Ovary (tissue), 10 donors: ENCODE measurements at places on chromosomes 6 and 20. TPM values are rescaled to one million over a fixed set of nuclear protein-coding genes. Genes with fewer than 3 reads are reported as not detected.

GRCh38 chr20:14055127-14055742 lies 59.9 kb downstream of the MACROD2 start:
- H3K36me3 ChIP-seq, result no peaks in the 10 kb centered on the region
- H3K4me1 ChIP-seq, result no peaks in the 10 kb centered on the region
- H3K4me3 ChIP-seq, result no peak overlapping the region
- H3K27ac ChIP-seq, result no peak overlapping the region
- no peak for DNase-seq

GRCh38 chr6:111586554-111586953 lies 19.1 kb downstream of the TRAF3IP2 start:
- H3K4me3 ChIP-seq, result no peak overlapping the region

- no peaks in the 10 kb centered on the region for H3K36me3 ChIP-seq
- H3K4me1 ChIP-seq, result no peaks in the 10 kb centered on the region
- no peak overlapping the region for H3K27ac ChIP-seq
- H3K4me3 ChIP-seq, result no peak overlapping the region
- H3K27me3 ChIP-seq, result no peaks in the 10 kb centered on the region
Observed at GRCh38 chr20:11323816-11324215, 593.9 kb upstream of the BTBD3 start.

The PSORS1C1 gene
- 3.2 TPM for total RNA-seq

DNA sequence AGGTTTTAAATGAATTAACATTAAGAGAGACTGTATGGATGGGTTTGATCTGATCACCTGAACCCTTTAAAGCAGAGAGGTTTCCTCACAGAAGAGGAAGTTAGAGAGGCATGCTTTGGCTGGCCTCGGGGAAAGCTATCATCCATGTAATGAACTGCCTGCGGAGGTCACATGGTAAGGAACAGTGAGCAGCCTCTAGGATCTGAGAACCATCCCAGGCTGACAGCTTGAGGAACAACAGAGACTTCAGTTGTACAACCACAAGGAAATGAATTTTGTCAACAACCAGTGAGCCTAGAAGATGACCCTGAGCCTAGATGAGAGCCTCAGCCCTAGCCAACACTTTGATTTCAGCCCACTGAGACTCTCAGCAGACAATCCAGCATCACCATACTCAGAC lies 2.9 kb upstream of the COL21A1 start:
- H3K27me3 ChIP-seq, result no peaks in the 10 kb centered on the region
- H3K4me1 ChIP-seq, result no peaks in the 10 kb centered on the region
- no peak overlapping the region for H3K27ac ChIP-seq
- H3K4me3 ChIP-seq, result no peak overlapping the region
- H3K36me3 ChIP-seq, result no peaks in the 10 kb centered on the region
- no peak for DNase-seq

GRCh38 chr6:34071136-34071883 lies 74.6 kb downstream of the GRM4 start:
- H3K4me3 ChIP-seq, result no peak overlapping the region
- H3K27me3 ChIP-seq, result no peaks in the 10 kb centered on the region
- no peak for DNase-seq
- H3K4me1 ChIP-seq, result no peaks in the 10 kb centered on the region

DNA sequence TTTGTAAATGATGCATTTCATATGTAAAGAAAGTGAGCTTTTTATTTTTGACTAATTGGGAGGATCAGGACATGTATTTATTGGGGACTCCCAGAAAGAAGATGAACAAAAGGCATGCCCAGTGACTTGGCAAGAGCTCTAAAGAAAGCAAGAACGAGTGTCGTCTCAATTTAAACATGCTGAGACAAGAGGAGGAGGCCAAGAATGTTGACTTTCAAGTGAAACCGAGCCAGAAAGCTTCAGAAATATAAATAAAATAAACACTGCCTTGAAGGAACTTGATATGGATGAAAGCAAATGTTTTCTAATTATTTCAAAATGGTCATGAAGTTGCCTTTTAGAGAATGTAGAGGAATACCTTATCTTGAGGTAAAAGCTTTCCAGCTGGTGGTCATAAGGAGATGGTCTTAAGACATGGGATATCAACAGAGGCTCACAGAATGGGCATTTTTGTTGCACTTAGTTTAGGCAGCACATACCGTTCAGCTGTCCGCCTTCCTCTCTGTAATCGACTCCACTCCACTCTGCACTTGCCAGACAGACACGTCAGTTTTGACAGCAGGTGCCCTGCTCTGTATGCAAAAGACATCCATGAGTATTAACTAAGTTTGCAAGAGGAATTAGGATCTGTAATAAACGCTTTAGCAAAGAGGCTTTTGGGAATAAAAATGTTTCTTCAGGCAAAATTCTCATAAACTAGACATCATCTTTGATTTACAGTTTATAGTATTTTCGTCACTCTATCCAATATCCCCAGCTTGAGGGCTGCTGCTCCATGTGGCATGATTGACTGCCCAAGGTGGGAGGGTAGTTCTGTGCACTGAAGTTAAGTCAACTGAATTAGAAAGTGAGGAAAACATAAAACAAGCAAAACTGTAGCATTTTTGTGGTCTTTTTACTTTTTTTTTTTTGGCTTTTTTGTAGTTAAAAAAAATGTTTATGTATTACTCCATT lies 613.1 kb downstream of the PKHD1 start:
- no peak for DNase-seq
- no peaks in the 10 kb centered on the region for H3K36me3 ChIP-seq
- no peaks in the 10 kb centered on the region for H3K27me3 ChIP-seq
- H3K27ac ChIP-seq, result no peak overlapping the region

GRCh38 chr6:92688342-92688741 lies 731.0 kb downstream of the EPHA7 start:
- H3K4me3 ChIP-seq, result no peak overlapping the region
- no peak for DNase-seq
- H3K4me1 ChIP-seq, result no peaks in the 10 kb centered on the region
- no peaks in the 10 kb centered on the region for H3K27me3 ChIP-seq
- no peak overlapping the region for H3K27ac ChIP-seq

GRCh38 chr6:148822819-148823218 lies 76.0 kb downstream of the UST start:
- no peak overlapping the region for H3K4me3 ChIP-seq
- H3K27ac ChIP-seq, result no peak overlapping the region
- H3K36me3 ChIP-seq, result no peaks in the 10 kb centered on the region
- DNase-seq, result no peak

DNA sequence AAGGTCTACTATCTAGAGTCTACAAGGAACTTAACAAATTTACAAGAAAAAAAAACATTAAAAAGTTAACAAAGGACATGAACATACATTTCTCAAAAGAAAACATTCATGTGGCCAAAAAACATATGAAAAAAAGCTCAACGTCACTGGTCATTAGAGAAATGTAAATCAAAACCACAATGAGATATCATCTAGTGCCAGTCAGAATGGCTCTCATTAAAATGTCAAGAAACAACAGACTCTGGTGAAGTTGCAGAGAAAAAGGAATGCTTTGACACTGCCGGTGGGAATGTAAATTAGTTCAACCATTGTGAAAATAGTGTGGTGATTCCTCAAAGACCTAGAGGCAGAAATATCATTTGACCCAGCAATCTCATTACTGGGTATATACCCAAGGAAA lies 48.3 kb downstream of the OGFRL1 start:
- H3K36me3 ChIP-seq, result no peaks in the 10 kb centered on the region
- no peak overlapping the region for H3K27ac ChIP-seq
- no peak for DNase-seq
- H3K4me3 ChIP-seq, result no peak overlapping the region
- H3K27me3 ChIP-seq, result no peaks in the 10 kb centered on the region

DNA sequence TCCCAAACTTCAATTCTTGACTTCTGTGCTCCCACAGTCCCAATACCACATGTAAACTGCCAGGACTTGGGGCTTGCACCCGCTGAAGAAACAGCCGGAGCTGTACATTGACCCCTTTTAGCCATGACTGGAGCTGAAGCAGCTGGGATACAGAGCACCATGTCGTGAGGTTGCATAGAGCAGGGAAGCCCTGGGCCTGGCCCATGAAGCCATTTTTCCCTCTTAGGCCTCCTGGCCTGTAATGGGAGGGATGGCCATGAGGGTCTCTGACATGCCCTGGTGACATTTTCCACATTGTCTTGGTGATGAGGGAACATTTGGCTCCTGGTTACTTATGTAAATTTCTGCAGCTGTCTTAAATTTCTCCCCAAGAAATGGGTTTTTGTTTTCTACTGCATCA lies 9.8 kb downstream of the RHAG start:
- no peak overlapping the region for H3K4me3 ChIP-seq
- no peak overlapping the region for H3K27ac ChIP-seq
- H3K4me1 ChIP-seq, result no peaks in the 10 kb centered on the region
- DNase-seq, result no peak
- no peaks in the 10 kb centered on the region for H3K36me3 ChIP-seq
- no peaks in the 10 kb centered on the region for H3K27me3 ChIP-seq

The ZC2HC1B gene
- total RNA-seq, result not detected

The BMP6 gene
- total RNA-seq, result 3.4 TPM

GRCh38 chr6:18391023-18391422 lies 3.9 kb downstream of the RNF144B start:
- no peak overlapping the region for H3K4me3 ChIP-seq
- H3K4me1 ChIP-seq, result no peaks in the 10 kb centered on the region
- no peaks in the 10 kb centered on the region for H3K36me3 ChIP-seq

DNA sequence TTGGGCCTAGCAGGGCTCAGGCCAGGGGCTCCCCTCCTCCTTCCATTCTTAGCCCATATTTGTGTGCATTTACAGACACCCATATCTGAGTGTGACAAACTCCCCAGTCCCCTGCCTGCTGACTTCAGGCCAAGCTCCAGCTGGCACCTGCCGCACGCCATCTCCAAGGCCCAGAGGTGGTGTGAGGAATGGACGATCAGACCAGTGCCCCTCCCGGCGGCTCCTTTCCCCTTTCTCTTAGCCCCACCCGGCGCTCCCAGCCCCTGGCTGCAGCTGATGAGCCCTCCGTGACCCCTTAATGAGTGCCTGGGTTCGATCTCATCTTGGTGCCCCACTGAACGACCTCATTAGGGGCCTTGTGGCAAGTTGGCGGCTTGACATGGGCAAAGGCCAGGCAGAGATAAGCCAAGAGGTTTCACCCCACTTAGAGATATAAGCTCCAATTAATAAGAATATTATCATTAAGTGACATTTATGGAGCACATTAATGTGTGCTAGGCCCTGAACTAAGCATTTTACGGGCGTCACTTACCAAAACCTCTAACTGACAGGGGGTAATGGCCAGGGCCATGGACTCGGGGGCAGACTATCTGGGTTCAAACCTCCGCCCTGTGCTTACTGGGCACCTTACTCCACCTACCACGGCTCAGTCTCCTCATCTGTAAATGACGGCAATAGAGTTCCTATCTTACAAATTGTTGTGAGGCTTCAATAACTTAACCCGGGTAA lies 17.5 kb downstream of the ADA start:
- H3K4me1 ChIP-seq, result peaks cover 4% of the 10 kb centered on the region
- H3K27me3 ChIP-seq, result no peaks in the 10 kb centered on the region
- no peaks in the 10 kb centered on the region for H3K36me3 ChIP-seq
- no peak overlapping the region for H3K4me3 ChIP-seq
